Foreskin melanocyte (primary cell): ENCODE measurements at places on chromosomes 2 and 18.

- no peak for DNase-seq
Observed at GRCh38 chr2:3470166-3470651, 49.1 kb downstream of the ADI1 start.

DNA sequence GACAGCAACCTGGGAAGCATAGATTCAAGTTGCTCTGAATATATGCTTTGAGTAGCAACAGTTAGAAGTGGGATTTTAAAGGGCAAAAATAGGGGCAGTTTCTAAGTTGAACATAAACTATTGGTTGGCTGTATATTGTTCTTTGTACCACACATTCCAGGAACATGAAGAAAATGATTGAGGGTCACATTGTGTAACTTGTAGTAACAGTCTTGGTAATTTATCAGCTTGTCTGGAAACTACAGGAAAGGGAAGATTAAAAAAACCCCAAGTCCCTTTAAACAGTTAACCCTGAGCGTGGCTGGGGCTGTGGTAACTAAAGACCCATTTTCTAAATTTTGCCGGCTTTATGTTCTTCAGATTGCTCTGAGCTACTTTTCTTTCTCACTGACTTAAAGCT, 7.4 kb downstream of the PLEKHB2 start:
- DNase-seq, result peak; percentile 24

DNA sequence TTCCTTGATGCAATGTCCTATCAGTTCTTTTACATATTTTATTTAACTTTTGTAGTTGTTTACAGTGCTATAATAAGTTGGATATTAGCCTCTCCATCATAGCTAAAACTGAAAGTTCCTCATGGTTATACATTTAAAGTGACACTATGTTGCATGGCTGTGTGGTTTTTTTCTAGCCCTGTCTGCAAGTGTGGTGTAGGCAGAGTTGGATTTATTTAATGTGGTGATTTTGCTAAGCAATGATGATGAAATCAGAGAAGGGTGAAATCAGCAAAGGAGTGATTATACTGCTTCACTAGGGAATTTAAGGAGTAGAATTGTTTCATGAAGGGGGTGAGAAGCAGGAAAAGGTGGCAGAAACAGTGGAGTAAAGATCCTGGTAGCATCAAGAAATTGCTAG, 18.3 kb upstream of the ENOSF1 start:
- no peak for DNase-seq

GRCh38 chr2:53620981-53621380, 146.6 kb upstream of the CHAC2 start:
- DNase-seq, result no peak

DNA sequence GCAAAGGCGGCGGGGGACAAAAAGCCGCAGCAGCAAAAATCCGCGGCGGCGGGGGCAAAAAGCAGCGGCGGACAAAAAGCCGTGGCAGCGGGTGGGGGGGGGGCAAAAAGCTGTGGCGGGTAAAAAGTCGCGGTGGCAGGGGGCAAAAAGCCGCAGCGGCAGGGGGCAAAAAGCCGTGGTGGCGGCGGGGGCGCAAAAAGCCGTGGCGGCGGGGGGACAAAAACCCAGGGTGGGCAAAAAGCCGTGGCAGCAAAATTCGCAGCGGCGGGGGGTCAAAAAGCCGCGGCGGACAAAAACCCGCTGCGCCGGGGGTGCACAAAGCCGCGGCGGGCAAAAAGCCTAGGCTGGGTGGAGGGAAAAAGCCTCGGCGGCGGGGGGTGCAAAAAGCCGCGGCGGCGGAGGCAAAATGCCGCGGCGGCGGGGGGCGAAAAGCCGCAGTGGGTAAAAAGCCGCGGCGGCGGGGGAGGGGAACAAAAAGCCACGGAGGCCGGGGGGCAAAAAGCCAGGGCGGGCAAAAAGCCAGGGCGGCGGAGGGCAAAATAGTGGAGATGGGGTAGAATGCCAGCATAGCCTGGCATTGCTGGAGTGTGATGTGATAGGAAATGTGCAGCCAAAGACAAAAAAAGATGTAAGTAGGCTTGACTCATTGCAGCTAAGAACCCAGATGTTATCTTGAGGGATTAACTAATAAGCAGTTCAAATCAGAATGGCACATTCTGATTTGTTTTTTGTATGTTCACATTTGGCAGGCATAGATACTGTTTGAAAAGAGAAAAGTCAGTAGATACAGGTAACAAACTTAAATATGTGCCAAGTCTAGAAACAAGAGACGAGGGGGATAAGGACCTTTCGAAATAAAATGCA, 1076.3 kb downstream of the RPIA start:
- DNase-seq, result no peak

GRCh38 chr2:105627534-105627933, 117.2 kb upstream of the NCK2 start:
- peak; percentile 78 for DNase-seq

- peak; percentile 64 for DNase-seq
Observed at GRCh38 chr2:84980263-84980983, 9.5 kb downstream of the KCMF1 start.

DNA sequence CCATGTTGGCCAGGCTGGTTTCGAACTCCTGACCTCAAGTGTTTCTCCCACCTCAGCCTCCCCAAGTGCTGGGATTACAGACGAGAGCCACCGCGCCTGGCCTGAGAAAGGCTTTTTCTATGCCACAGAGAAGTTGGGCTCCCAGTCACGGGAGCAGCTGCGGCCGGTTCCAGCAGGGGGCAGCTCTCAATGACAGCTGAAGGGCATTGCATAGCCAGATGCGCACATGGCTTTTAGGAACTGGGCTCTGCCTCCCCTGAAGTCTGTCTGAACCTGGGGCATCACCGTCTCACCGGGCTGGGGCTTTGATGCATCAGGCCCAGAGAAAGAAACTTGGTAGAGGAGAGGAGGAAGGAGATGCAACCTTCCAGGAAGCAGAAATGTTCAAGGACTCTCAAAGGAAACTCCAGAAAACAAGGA, 84.2 kb upstream of the LAPTM4A start:
- DNase-seq, result peak; percentile 38

GRCh38 chr2:19367326-19367725, 8.9 kb upstream of the OSR1 start:
- DNase-seq, result no peak

GRCh38 chr2:86646865-86647264, 23.2 kb upstream of the RNF103 start:
- DNase-seq, result no peak

DNA sequence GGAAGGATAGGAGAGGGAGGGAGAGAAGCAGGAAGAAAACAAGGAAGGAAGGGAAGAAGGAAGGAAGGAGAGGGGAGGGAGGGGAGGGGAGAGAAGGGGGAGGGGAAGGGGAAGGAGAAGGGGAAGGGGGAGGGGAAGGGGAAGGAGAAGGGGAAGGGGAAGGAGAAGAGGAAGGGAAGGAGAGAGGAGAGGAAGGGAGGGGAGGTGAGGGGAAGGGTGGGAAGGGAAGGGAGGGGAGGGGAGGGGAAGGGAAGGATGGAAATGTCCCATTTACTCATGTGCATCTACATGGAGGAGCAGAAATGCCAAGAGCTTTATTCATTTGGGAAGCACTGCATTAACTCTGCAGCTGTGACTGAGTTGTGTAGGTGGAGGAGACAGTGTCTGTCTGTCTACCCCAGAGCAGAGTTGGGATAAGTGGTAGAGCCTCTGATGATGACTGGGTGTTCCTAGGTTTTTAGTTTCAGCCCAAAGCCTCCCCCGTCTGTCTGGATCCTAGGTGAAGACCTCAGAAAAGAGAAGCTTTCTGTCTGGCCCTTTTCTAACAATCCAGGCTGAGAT, 131.3 kb downstream of the COL6A3 start:
- no peak for DNase-seq

DNA sequence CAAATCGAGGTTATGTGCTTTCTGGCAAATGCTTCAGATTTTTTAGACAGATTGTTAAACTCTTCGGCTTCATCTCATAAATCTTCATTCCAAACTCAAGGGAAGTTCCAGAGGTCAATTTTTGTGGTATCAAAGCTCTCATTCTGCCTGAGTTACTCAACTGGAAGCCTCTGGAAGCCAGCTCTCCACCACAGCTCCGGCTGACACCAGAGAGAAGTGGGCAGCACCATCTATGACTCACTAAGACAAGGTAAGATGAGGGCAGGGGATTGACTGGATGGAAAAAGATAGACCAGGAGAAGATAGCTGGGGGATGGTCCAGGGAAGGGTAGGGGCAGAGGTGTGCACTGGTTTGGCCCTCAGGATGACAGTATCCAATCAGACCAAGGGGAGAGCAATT, 137.3 kb upstream of the HNRNPA3 start:
- DNase-seq, result no peak

DNA sequence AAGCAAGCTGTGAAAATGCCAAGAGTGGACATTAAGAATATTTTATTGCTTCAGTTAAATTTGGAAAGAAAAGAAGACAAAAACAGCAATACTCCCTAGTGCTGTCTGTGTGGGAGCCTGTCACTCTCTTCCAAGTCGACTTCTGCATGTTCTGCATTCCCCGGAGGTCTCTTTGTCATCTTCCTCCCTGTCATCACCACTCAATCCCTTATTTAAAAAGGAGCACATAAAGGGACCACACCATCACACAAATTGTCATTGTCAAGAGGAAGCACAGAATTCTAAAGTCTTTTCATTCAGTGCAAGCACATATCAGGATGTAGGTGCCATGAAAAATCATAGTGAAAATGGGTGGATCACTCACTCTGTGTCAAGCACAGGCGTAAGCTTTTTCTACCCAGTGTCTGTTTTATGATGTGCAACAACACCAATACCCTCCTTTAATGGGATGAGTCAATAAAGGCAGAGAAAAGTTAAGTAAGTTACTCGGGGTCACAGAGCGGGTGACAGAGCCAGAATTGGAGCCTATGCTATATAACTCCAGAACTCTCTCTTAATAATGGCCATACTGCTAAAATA, 222.4 kb upstream of the HNMT start:
- no peak for DNase-seq

DNA sequence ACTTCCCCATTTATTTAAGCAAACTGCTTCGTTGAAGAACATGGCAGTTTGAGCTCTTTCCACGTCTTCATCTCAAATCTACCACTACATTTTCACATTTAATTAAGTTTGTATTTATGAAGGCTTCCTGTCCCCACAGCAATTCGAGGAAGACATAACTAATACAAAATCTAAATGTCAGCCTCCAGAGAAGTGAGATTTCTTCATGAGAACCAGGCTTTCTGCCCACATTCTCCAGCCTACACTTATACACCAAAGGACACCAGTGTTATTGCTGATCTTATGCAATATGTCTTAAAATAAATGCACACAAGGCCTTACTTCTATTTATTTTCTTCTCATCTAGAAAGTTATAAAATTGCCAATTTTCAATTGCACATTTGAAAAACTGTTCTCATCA, 1209.3 kb upstream of the FAM98A start:
- no peak for DNase-seq

- DNase-seq, result no peak
Observed at GRCh38 chr2:2173633-2174032, 157.4 kb downstream of the MYT1L start.

DNA sequence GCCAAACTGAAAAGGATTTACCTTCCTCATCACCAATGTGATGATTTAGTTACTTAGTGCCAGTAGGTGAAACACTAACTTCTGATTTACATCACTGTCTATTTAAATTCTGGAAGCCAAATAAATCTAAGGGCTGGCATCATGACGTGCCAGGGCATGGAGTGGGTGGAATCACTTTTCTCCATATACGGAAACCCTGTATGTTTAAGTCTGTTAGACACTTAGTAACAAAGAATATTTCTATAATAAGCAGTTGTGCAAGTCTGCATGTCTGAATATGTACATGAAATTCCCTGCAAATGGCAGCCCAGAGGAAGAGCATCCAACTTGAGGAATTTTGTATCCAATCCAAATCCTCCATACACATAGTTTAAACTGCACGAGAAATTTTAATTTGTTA, 243.1 kb upstream of the SMAD7 start:
- DNase-seq, result no peak

DNA sequence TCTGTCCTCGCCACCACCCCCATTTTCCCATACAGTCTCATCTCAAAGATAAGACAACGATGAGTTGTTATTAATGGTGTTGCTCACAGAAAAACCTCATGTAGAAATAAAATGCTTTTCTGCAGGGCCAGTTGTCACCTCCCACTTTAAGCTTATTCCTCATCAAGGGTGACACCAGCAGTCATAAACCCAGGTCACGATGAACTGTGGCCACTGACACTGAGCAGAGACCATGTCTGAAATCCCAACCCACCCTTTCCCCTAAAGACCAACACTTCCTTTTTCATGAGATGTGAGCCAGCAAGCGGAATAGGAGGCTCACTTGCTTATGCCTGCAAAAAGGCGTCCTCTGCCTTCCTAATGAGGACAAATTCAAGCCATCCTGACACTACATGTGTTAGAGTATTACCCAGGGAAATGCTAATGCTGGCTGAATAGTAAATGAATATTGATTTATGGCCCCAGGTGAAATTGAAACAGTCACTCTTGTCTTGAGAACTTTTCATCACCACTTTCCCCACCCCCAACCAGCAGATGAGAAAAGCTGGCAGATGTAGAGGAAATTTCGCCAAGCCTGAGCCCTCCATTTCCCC, 228.4 kb downstream of the MGAT5 start:
- DNase-seq, result no peak

GRCh38 chr2:86413296-86414094, 27.7 kb upstream of the KDM3A start:
- DNase-seq, result no peak

- no peak for DNase-seq
Observed at GRCh38 chr2:151819920-151820319, 8.3 kb downstream of the ARL5A start.

GRCh38 chr2:127570282-127571250, 35.1 kb downstream of the MYO7B start:
- no peak for DNase-seq

DNA sequence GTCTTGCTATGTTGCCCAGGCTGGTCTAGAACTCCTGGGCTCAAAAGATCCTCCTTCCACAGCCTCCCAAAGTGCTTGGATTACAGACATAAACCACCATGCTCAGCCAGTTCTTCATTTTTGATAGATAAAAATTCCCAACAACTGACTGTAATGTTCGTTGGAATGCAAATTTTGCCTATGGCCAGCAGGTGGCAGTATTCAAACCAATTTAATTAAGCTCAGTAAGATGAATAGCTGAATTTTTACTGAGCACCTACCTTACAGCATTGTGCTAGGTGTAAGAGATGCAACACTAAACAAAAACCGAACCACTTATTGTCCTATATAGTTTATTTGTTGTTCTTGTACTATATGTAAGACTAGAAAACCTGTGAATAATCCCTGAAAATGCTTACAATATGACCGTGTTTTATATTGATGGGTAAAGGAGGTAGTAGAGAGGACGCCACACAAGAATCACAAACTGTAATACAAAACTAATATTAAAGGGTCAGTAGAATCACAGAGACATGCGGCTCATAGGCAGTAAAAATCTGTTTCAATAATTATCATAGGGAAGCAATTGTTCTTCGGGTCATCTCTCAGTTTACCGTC, 8.2 kb upstream of the TMEM182 start:
- peak; percentile 33 for DNase-seq

- no peak for DNase-seq
Observed at GRCh38 chr2:45532181-45532580, 78.9 kb downstream of the SRBD1 start.

DNA sequence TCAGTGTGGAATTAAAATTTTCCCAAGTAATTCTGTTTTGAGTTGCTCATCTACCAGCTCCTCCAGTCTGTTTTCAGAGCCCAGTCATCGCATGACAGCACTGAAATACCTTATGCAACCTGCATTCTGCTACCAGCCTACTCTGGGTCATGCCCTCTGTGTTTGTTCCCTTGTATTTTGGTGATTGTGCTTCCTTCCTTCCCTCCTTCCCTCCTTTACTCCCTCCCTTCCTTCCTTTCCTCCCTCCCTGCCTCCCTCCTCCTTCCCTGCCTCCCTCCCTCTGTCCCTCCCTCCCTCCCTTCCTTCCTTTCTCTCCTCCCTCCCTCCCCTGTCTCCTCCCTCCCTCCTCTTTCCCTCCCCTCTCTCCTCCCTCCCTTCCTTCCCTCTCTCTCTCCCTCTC, 289.6 kb downstream of the CDH2 start:
- no peak for DNase-seq
